Effector memory CD4-positive, alpha-beta T cell (primary cell): ENCODE measurements at places on chromosomes 3 and 15.

- no peaks in the 10 kb centered on the region for H3K36me3 ChIP-seq
- H3K4me1 ChIP-seq, result no peaks in the 10 kb centered on the region
- H3K4me3 ChIP-seq, result no peak overlapping the region
- H3K27me3 ChIP-seq, result no peaks in the 10 kb centered on the region
- no peak overlapping the region for H3K27ac ChIP-seq
- no peak for DNase-seq
Measured at GRCh38 chr15:98874773-98875172, 132.8 kb downstream of the PGPEP1L start.

- H3K27me3 ChIP-seq, result no peaks in the 10 kb centered on the region
- peaks cover 12% of the 10 kb centered on the region for H3K4me1 ChIP-seq
- peaks cover 19% of the 10 kb centered on the region for H3K36me3 ChIP-seq
- peak within 1 kb of the TSS; percentile 92 for H3K4me3 ChIP-seq
- peak within 1 kb of the TSS; percentile 93 for H3K27ac ChIP-seq
- peak; percentile 81 for DNase-seq
Measured at GRCh38 chr15:40569129-40569953, at the start of gene RPUSD2. Gene RPUSD2 (plus strand): TSS chr15:40569299. CDS start chr15:40569338, 39 bp downstream.

- no peak overlapping the region for H3K4me3 ChIP-seq
- H3K4me1 ChIP-seq, result no peaks in the 10 kb centered on the region
- H3K27me3 ChIP-seq, result no peaks in the 10 kb centered on the region
Measured at GRCh38 chr3:31265646-31266428, 266.9 kb upstream of the STT3B start.

- no peak overlapping the region for H3K4me3 ChIP-seq
- no peak overlapping the region for H3K27ac ChIP-seq
- H3K4me1 ChIP-seq, result no peaks in the 10 kb centered on the region
- no peaks in the 10 kb centered on the region for H3K27me3 ChIP-seq
- DNase-seq, result no peak
- H3K36me3 ChIP-seq, result no peaks in the 10 kb centered on the region
Measured at GRCh38 chr15:62637574-62637897, 405.0 kb upstream of the TPM1 start.

DNA sequence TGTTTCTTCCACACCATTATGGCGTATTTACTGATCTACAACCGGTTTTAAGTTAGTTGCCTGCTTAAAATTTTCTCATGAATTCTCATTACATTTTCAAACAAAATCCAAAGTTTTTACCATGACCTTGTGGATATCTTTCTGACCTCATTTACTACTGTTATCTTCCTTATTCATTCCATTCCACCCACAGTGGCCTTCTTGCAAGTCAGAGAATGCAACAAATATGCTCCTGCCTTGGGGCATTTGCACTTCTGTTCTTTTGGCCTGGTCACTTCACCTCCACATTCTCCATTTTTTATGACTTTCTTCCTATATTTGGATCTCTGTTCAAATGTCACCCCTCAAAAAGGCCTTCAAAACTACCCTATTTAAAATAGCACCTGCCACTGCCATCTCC is 8.8 kb upstream of the SLC15A2 start:
- H3K27ac ChIP-seq, result no peak overlapping the region
- H3K27me3 ChIP-seq, result no peaks in the 10 kb centered on the region
- no peak overlapping the region for H3K4me3 ChIP-seq
- H3K36me3 ChIP-seq, result no peaks in the 10 kb centered on the region
- H3K4me1 ChIP-seq, result no peaks in the 10 kb centered on the region

DNA sequence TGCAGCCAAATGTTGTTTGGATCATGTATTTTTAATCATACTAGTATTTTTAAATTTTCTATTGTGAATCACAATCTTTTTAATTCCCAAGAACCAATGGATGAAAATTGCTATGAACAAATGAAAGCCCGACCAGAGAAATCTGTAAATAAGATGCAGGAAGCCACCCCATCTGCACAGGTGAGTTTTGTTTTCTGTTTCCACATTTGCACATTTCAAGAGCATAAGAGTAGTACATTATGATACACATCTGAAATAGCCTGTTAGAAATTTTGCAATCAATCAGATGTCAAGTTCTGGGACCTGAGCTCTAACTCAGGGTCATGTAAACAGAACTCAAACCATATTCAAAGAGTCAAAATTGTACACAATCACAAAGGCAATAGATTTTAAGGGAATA is 26.5 kb downstream of the TRAT1 start:
- peaks cover 54% of the 10 kb centered on the region for H3K36me3 ChIP-seq
- no peak overlapping the region for H3K27ac ChIP-seq
- DNase-seq, result no peak
- peaks cover 13% of the 10 kb centered on the region for H3K4me1 ChIP-seq
- H3K4me3 ChIP-seq, result no peak overlapping the region
- H3K27me3 ChIP-seq, result no peaks in the 10 kb centered on the region
